H1 (cell line): ENCODE measurements at places on chromosomes 16 and 17. TPM values are rescaled to one million over a fixed set of nuclear protein-coding genes. Genes with fewer than 3 reads are reported as not detected.

- no peak overlapping the region for H3K4me3 ChIP-seq
- no peak overlapping the region for H3K27ac ChIP-seq
- DNase-seq, result no peak
- H3K27me3 ChIP-seq, result no peaks in the 10 kb centered on the region
Observed at GRCh38 chr17:2909175-2909845, 113.1 kb downstream of the RAP1GAP2 start.

WNT3 gene
- total RNA-seq, result 1.3 and 2.0 TPM in 2 replicates

NRN1L gene
- 4.1 and 4.9 TPM in 2 replicates for total RNA-seq

- H3K4me1 ChIP-seq, result no peaks in the 10 kb centered on the region
- DNase-seq, result no peak
- no peaks in the 10 kb centered on the region for H3K36me3 ChIP-seq
- H3K27ac ChIP-seq, result no peak overlapping the region
- no peaks in the 10 kb centered on the region for H3K27me3 ChIP-seq
Observed at GRCh38 chr17:44837196-44837595, 7.1 kb upstream of the GJC1 start.

- no peak overlapping the region for H3K27ac ChIP-seq
- no peak overlapping the region for H3K4me3 ChIP-seq
- peaks cover 20% of the 10 kb centered on the region for H3K4me1 ChIP-seq
- H3K36me3 ChIP-seq, result no peaks in the 10 kb centered on the region
- H3K27me3 ChIP-seq, result no peaks in the 10 kb centered on the region
Observed at GRCh38 chr17:14776791-14777190, 475.9 kb downstream of the HS3ST3B1 start.

GRCh38 chr17:5711344-5711743 is 127.0 kb upstream of the NLRP1 start:
- no peaks in the 10 kb centered on the region for H3K36me3 ChIP-seq
- no peak overlapping the region for H3K4me3 ChIP-seq
- H3K27me3 ChIP-seq, result no peaks in the 10 kb centered on the region
